Brain microvascular endothelial cell (primary cell): ENCODE measurements at places on chromosomes 12 and 14.

DNA sequence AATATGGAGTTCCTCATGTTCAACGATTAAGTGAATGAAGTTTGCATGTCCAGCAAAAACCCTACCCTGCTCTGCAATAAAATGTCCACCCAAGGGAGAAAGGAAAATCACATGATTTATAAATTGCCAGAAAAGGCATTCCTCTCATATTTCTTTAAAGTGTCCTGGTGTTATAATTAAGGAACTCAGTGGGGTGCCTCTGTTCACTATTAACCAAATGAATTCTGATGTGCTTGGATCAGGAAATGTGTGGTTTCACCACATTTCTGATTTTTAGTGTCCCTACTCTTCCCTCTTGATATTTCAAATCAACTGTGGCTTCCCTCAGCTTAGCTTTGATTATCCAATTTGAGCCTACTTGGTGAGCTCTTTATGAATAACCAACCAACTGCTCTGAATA lies 208.1 kb downstream of the PHLDA1 start:
- no peak for DNase-seq

DNA sequence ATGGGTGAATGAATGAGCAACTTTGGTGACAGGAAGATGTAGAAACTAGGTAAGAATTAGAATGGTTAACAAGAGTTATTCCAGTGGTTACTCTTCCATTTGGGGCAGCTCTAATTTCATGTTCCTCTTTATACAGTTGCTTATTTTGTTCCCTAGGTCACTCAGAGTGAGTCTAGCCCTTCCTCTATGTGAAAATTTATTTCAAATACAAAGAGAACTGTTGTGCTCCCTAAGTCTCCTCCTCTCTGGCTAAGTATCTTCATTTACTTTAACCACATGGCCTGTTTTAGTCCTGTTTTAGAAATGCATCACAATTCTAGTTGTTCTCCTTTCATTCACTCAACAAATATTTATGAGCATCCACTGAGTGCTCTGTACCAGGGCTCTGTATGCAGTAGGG lies 51.1 kb upstream of the HIF1A start:
- no peak for DNase-seq

DNA sequence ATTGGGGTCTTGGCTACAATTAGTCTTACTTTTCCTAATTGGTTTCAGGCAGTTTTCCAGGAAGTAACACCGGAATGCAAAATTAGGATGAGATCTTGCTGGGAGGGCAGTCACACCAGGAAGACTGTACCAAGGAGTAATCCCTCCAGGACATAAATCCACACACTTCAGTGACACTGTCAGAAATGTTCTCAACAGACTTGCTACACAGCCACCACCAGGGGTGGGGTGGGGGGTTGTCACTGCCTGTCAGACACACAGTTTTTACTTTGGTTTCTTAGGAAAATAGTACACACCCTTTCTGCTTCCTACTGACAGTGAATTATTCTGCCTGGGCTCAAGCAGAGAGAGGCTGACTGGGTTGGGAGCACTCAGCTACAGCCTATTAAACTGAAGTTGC lies 102.9 kb upstream of the CCDC196 start:
- DNase-seq = no peak

DNA sequence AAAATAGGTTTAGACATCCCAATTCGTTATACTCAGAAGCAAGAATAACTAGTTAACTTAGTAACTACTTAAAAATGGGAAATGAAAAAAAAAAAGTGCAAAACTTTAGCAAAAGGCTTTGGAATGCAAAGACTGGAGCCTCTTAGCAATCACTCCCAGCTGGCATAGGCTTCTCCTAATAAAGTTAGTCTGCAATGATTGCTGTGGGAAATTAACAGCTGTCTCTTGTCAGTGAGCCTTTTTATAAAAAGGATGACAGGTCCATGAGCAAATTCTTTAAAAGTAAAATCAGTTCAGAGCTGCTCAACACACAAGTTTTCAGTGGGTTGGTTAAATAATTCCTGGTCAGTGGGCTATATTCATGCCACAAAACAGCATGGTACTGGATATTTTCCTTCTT lies 7.4 kb upstream of the SYCP3 start:
- no peak for DNase-seq

GRCh38 chr14:59997449-59997848 lies 77.5 kb downstream of the LRRC9 start:
- no peak for DNase-seq

- no peak for DNase-seq
Measured at GRCh38 chr12:21248679-21249078, 86.0 kb downstream of the SLCO1A2 start.

DNA sequence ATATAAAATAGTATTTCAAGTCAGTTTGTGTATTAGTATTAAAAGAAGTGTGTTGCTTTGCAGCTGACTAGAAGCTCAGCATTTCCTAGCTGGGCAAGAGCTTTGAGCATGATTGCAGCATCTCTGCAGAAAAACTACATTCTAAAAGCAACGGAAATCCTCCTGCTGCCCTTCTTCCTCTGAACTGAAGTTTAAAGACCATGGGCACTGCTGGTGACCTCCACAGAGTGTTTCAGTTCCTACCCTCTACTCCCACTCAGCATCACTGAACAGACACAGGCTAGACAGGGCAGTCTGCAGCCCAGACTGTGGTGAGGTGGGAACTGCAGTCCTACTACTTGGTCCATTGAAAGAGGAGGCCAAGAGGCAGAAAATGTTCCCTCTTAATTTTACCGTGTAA lies 59.0 kb downstream of the FAR2 start:
- no peak for DNase-seq

- DNase-seq = peak; percentile 35
Measured at GRCh38 chr12:23611320-23611719, 338.1 kb downstream of the SOX5 start.

DNA sequence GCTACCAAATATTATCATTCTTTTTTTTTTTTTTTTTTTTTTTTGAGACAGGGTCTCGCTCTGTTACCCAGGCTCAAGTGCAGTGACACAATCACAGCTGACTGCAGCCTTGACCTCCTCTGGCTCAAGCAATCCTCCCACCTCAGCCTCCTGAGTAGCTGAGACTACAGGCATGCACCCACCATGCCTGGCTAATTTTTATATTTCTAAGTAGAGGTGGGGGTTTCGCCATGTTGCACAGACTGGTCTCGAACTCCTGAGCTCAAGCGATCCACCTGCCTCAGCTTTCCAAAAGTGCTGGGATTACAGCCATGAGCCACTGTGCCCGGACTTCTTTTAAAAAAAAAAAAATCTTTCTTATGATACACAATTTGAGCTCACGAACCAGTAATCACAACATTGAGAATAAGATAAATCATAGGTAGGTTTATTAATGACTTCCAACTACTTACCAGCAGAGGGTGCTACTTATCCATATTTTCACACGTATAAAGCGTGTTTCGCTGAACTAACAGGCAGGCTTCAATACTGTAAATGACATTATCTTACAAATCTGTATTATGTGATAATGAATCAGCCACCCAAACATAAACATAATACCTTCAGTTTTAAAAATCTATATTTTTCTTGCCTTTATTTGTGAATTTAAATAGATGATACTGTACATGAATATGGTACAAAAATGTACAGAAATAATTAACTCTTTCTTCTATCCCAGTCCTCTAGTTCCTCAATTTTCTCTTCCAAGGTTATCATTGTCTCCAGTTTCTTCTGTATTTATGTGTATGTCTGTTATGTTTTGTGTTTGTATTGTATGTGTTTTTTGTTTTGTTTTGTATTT lies 42.5 kb upstream of the BCAT1 start:
- DNase-seq = peak; percentile 43

GRCh38 chr14:46378248-46378647 lies 273.3 kb downstream of the RPL10L start:
- DNase-seq = no peak

DNA sequence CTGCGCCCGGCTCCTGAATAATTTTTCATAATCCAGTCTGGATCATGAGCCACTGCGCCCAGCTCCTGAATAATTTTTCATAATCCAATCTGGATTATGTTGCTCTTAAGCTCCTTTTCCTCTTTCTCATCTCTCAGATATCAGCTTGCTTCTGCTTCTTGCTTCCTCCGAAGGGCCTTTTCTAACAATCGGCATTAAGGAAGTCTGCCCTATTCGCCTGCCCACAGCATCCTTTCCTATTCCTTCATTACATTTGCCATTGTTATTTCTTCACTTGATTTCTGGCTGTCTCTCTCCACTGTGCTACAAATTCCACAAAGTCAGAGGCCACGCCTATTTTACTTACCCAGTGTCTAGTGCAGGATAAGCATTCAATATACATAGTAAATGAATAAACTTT lies 83.5 kb downstream of the TTC7B start:
- DNase-seq = no peak

DNA sequence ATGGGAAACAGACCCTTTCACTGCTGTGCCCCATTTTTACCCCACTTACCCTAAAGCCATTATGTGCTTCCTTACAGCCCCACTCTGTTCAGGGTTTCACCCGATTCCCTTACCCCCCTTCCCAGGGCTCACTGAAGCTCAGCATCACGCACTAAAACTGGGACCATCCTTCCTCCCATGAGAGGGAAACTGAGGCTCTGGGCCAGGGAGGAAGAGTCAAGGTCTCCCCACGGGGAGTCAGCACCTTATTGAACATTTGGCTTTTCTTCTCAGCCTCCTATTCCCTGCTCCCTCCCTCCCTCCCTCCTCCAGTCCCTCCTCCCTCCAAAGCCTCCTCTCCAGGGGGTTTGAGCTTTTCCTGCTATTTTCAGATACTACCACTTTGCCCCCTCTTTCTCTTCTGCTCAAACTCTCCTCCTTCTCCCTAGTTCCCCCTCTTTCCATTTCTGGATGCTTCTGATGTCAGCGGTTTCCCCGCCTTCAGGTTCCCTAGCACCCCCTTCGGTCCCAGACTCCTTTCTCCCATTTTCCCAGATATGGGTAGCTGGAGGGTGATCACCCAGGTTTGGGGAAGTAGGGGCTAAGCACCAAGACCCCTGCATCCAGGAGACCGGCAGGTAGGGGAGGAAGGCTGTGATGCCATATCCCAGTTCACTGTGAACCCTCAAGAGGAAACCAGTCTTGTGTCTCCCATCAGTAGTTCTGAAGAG lies 960 bp downstream of the GPR162 start:
- DNase-seq = no peak
